ENCODE measurements at places on chromosomes 1 and 21.

GRCh38 chr1:205091043-205091740 lies 6.9 kb upstream of the TMEM81 start:
- no peak for DNase-seq

- no peak for DNase-seq
Observed at GRCh38 chr1:236494586-236495466, 29.0 kb upstream of the LGALS8 start.

DNA sequence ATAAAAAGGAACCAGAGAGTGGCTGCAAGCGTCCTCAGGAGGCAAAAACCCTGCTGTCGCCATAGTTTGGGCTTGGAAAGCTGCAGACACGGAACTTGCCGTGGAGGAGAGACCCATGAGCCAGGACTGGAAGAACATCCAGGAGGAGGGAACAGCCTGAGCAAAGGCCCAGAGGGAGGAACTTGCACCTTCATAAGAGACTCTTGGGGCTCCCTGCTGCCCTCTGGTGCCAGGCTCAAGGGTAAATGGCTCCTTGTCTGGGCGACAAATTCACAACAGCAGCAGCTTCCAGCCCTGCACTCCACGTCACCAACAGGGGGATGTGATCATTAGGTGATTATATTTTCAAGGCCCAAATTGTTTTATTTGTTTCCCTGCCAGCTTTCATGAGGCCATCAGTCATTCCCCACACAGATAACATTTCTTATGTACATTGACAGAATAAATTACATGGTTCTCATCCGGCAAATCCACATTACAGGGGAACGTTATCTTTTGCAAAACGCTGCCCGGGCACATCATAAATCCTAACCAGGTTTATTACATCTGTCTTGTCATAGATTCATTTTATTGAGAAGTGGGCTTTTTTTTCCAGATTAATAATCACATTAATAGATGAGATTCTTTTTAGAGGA lies 143.0 kb upstream of the GRIK3 start:
- peak; percentile 8 for DNase-seq

GRCh38 chr1:232426801-232427200 lies 203.1 kb downstream of the SIPA1L2 start:
- no peak for DNase-seq

GRCh38 chr1:39269791-39270342 lies 65.4 kb downstream of the MACF1 start:
- DNase-seq, result no peak

DNA sequence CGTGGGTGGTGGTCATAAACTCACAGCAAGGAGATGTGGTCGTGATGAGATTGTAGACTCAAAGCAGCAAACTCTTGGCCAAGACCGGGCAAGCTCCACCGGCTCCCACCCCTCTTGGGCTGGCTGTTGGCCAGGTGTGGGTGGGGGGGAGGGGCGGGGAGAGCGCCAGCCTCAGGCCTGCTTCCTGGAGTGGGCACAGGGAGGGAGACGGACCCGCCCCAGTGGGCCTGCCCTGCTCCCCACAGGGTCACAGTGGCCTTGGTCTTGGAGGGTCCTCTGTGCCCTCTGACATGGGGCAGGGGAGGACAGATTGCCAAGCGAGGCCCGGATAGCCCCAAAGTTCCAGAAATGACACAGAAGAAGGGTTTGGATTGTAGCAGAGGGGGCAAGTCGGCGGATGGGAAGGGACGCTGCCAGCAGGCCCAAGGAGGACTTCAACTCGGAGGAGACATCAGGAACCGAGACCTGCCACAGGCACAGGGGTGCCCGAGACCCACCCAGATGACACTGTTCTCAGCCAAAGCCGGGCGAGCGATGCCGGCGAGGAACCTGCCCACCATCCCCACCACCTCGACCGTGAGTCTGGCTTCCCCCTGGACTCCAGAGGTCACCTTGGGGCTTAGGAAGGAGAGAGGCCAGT lies 85.4 kb upstream of the ACTRT2 start:
- no peak for DNase-seq

GRCh38 chr1:241323514-241324195 lies 33.4 kb downstream of the RGS7 start:
- DNase-seq, result peak; percentile 2

DNA sequence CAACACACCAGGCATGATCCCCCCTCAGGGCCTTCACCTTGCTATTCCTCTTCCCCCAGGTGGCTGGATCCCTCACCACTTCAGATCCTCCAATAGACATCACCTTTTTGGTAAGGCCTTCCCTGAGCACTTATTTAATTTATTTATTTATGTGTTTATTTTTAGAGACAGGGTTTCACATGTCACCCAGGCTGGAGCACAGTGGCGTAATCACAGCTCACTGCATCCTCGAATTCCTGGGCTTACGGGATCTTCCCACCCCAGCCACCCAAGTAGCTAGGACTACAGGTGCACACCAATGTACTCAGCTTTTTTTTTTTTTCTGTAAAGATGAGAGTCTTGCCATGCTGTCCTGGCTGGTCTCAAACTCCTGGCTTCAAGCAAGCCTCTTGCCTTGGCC lies 17.2 kb downstream of the KCNN3 start:
- DNase-seq, result no peak

DNA sequence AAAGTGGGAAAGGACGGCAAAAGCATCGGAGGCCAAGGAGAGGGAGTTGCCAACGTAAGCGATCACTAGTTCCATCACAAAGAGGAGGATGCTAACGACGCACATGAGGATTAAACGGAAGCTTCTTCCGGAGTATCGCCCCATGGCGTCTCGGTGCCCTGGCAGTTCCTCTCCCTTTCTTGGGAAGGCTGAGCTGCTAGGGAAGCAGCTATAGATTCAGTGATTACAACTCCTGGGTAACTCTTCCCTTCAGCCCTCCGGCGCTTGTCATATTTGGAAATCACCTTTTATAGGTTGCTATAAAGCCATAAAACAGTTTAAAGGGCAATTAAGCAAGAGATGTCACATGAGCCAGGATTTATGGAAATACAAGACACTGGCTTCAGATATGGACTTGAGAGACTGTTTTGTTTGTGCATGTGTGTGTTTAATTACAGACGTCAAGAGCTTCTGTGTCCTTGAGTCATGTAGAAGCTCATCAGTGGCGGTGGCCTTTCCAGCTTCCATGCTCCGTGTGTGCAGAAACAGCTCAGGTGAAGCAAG lies 30.6 kb upstream of the SLC30A10 start:
- DNase-seq, result no peak

GRCh38 chr1:62998845-62999649 lies 215.1 kb downstream of the ATG4C start:
- no peak for DNase-seq

GRCh38 chr1:188228623-188229022 lies 1399.9 kb downstream of the PLA2G4A start:
- no peak for DNase-seq

- no peak for DNase-seq
Observed at GRCh38 chr1:117630423-117630998, 24.7 kb downstream of the TENT5C start.

DNA sequence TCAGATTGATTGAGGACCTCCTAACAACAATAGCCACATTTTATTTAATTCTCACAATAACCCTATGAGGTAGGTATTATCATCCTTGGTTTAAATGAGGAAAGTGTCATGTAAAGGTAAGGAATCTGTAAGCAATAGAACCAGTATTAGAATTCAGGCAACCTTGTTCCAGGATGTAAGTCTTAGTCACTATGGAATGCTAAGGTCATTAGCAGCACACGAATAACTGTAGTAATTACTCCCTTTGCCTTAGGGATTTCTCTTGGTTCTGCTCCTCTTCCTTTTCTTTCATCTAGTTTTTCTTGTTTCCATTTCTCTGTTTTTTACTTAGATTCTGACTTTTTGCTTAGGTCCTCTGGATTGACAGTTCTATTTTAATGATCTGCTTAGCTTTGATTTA lies 23.1 kb upstream of the ATP6V1G3 start:
- DNase-seq, result no peak

DNA sequence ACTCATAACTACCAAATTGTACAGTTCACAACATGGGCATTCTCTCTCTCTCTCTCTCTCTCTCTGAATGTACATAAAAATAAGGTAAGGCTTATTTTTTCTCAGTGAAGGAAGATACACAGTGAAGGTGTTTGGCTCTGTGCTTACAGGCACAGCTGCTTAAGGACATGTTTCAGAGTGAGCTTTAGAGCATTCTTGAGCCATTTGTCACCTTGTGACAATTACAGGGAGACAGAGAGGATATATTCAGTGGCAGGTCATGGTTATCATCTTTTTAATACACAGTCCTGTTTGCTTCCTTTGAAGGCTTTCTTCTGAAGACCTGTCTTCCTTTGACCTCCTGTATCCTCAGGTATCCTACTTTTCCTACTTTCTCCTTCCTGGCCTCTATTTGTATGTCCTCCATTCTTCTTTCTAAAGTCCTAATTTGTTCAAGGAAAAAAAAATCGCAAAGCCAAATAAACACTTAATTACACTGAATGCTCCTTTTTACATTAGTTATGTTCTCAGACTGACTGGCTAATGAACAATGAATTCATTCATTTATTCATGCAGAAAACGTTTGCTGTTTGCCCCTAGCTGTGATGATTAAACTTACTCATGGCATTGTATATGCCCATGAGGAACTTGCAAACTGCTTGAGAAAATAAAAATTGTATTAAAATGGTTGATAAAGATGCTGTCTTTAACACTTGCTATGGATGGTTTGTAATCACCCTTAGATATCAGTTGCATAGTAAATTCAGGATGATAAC lies 33.4 kb downstream of the HSD17B7 start:
- DNase-seq, result no peak

- no peak for DNase-seq
Observed at GRCh38 chr1:85629532-85629920, 49.0 kb downstream of the CCN1 start.

GRCh38 chr1:118151312-118151937 lies 33.6 kb downstream of the SPAG17 start:
- DNase-seq, result peak; percentile 12

DNA sequence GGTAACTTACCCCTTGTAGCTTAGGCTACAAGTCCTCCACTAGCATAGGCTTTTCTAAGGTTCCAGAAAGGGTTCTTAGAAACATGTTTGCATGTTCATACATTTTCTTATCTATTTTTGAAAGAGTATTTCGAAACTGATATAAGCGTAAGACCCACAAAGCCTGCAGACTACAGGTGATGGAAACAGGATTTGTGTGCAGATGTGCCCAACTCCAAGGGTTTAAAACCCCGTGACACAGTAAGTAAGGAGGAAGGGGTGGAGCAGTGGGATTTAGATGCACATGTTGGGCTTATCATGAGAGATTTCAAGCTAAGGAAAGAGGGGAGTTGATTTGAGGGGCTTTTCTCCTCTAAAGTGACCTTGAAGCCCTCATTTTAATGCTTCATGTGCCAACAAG lies 164.7 kb downstream of the LTN1 start:
- no peak for DNase-seq

DNA sequence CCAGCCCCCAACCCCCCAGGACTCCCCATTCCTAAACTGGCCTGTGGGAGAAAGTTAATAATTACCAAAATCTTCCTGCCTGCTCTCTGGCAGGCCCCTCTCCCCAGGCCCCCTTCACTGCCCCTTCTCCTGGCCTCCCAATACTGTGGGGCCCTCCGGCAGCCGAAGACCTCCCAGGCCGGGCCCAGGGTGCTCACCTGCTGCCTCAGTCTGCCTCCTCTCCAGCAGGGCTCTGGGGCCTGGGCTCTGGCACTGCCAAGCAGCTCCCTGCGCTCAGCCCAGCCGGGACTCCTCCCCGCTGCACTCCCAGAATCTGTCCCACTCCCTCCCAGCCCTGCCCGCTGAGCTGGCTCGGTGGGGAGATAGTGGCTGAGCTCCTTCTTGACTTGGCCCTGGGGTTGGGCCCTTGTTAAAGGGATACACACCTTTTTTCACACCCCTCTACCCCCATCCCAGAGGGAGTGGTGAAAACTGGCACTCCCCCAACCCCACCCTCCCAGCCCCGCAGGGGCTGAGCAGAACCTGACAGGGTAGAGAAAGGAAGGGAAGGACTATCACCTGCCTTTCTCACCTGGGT lies at the start of gene S100A16:
TSS of gene S100A16 (minus strand) at position 383 of the 577 bp plus-strand sequence. CDS start 4,986 bp downstream, outside the sequence.
- no peak for DNase-seq

DNA sequence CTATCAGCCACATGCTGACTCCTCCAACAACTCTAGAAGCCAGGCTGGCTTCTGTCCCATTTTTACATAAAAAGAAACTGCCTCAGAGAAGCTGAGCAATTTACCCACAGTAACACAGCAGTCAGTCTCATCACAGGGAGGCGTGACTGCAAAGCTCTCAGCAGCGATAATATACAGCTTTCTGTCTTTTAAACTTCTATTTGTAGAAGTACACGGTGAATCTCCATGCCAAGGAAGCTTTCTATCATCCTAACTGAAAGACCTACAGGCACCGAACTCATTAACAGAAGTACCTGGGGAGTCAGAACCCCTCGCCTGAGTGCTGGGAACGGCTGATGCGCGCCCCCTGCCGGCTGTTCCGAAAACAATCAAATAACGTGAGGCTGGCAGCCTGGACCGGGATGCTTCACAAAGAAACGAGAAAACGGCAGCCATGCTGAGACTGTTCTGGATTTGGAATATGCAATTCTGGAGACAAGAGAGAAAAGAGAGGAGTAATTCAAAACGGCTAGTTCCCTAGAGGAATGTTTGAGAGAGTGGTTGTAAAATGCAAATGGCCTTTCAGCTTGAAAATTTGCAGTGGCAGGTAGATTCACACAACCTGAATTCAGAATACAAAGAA lies 43.5 kb upstream of the RAB4A start:
- peak; percentile 68 for DNase-seq

DNA sequence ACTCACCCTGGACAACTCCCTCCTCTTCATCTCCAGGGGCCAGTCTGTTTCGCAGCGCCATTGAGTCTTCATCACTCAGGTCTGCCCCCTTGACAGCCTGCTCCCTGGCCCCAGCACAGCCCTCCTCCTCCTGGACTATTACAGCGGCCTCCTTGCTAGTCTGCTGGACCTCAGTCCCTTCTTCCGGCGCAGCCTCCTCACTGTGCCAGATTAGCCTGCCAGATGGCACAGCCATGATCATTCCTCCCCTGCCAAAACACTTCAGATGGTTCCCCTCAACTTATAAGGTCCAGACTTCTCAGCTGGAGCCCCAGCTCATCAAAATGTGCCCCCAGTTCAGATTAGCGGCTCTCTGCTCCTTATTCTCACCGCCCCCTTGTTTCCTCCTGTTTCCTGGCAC lies 7.0 kb upstream of the CELSR2 start:
- no peak for DNase-seq

GRCh38 chr1:51575406-51576084 lies 41.3 kb upstream of the OSBPL9 start:
- no peak for DNase-seq

DNA sequence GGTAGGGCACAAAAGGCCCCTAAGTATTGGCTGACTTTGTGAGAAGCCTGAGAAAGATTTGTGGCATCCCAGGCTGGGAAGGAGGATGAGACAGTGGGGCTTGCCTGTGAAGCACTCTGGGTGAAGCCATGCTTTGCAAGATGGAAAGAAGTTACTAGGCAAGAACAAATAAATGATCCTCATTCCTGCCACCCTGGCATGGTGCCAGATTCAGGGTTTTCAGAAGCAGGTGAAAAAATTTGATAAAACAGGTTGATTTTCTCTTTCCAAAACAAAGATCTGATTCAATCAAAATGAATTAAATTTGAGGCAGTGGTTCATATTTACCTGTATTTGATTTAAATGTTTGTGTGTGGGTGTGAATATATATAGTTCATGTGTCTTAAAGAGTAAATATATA lies 386.9 kb upstream of the PROX1 start:
- DNase-seq, result no peak
